Hippocampal formation (tissue), 2 donors: ENCODE measurements at places on chromosomes 16 and 17.

DNA sequence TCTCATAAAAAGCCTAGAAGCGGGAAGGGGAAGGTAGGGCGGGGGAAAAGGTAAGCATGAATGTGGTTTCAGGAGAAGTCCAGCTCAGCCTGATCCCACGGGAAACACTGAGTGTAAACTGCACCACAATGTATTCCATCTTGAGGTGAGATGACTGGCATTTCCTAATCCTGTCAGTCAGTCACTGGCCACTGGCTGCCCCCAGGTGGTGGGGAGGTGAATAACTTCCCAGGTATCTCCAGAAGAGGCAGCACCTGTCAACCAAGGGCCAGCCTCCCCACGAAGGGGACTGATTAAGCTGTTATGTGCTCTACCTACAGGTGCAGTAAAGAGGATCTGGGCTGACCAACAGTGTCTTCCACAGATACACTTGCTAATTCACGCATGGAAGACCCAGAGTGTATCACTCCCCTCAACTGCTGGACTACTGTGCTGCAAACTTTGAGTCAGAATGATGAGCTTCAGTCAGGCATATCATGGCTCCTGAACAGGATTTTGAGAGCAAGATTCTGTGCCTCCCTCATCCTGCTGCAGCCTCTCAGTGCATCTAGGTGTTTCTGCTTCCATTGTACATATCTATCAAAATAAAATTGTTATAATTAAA lies 108.5 kb upstream of the CCL2 start:
- DNase-seq = no peak

DNA sequence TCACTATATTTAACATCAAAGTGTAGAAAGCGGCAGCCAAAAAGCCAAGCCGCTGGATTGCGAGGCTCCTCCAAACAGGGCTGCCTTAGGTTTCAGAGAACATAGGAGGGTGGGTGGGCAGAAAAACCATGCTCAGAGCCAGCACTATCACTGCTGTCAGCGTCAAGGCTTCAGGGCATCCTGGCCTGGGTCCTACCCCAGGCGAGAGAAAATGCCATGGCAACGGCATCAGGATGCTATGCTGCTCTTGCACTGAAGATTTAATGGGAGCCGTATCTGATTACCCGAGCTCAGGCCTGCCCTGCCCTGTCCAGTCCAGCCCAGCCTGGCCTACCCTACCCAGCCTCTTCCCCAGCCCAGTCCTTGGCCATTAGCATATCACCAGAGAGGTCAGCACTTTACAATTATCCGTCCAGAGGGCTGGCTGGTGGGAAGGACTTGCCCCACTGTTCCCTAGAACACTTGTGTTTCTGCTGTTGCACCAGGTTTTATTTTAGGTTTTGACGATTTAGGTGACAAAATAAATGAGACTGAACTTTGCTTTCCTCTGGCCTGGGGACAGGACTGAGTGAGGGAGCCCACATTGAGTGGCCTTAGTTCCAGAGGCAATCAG lies 61.1 kb downstream of the TOM1L2 start:
- DNase-seq = peak; percentile 11

- no peak for DNase-seq
These were observed 457.4 kb downstream of the SLC39A11 start for GRCh38 chr17:72635034-72635635.

- DNase-seq = no peak
These were observed 29.7 kb downstream of the WNT3 start for GRCh38 chr17:46788796-46789195.

- DNase-seq = no peak
These were observed 243.9 kb downstream of the IRF8 start for GRCh38 chr16:86142801-86143236.

GRCh38 chr17:66200685-66201092 lies 8.8 kb upstream of the CEP112 start:
- DNase-seq = peak; percentile 12

- DNase-seq = peak; percentile 40
These were observed 801 bp downstream of the VPS35 start for GRCh38 chr16:46688101-46688653.

GRCh38 chr17:39147221-39148185 lies 3.9 kb downstream of the PLXDC1 start:
- no peak for DNase-seq

DNA sequence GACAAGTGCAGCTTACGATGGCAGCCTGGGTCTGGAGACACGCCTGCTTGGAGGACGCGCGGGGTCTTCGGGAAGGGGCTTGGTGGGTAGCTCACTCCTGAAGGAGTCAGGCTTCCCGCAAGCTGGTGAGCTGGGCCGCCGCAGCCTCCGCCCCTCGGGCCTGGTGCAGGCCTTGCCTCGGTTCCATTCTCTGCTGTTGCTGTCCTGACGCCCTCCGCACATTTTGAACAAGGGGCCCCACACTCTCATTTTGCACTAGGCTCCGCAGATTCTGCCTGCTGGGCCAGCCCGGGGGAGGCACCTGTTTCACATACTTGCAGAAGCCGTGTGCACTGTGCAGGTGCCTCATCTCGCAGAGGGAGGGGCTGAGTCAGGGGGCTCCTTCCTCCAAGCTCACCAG lies 31.9 kb upstream of the CBX4 start:
- no peak for DNase-seq

- no peak for DNase-seq
These were observed 181.3 kb downstream of the CBLN1 start for GRCh38 chr16:49100366-49100765.

DNA sequence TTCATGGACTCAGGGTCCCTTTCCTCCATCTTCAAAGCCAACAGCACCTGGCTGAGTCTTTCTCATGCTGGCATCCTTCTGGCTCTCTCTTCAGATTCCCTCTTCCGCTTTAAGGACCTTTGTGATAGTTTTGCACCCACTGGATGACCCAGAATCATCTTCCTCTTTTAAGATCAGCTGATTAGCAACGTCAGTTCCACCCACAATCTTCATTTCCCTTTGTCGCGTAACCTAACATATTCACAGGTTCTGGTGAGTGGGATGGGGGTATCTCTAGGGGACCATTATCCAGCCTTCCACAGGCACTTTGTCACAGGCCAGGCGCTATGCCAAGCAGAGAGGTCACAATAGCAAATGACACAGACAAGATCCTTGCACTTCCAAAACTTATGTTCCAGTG lies 593.8 kb downstream of the MAF start:
- no peak for DNase-seq

DNA sequence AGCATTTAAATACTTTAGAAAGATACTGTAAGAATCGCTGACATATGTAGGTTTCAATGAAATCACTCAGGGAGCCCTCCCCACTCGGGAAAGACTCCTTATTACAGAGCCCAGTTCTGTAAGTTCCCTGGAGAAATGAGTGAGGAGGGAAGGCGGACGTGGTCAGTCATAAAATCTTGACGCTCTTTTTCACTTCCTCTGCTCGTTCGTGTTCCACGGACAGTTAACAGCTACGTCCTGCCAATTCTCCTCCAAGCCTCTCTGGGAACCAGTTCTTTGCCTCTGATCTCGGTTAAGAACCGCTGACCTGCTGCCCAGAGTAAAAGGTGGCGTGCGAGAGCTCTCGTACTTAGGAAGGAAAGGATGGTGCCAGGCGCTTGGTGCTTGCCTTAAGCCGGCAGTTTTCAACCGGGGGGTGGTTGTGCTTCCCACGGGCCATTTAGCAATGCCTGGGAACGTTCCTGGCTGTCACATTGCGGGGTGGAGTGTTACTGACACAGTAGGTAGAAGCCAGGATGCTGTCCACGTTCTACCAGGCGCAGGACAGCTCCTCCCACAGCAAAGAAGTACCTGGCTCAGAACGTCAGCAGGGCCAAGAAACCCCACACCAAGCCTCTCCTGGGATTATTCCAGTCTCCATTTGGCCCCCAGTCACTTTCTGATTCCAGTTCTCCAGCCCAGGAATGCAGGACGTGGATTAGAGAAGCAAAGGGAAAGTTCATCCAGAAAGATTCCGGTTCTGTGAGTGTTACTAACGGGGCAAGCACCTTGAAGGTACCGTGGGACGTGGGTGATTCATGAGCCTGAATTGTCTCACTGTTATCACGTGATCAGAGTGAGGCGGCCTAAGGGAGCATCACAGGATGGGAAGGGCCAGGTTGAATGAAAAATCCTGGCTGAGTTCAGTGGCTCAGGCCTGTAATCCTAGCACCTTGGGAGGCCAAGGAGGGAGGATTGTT lies 87.7 kb downstream of the MRM3 start:
- DNase-seq = no peak

GRCh38 chr17:77441130-77441920 lies 300.6 kb downstream of the SEC14L1 start:
- no peak for DNase-seq

DNA sequence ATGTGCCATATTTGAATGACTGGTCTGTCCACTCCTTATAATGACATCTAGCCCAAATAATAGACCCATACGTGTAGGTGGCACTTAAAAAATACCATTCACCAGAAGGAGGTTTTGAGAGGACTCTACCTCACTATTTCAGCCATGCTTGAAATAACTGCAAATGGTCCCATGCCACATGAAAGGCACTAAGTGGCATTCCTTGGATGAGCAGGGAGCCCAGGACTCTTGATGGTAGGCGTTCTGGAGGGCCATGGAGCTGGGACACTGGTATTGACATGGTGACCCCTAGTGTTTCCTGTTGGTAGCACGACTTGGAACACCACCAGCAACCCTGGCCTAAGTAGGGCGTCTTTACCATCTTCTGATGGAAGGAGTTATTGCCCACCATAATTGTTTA lies 148.7 kb upstream of the ZFHX3 start:
- peak; percentile 16 for DNase-seq

DNA sequence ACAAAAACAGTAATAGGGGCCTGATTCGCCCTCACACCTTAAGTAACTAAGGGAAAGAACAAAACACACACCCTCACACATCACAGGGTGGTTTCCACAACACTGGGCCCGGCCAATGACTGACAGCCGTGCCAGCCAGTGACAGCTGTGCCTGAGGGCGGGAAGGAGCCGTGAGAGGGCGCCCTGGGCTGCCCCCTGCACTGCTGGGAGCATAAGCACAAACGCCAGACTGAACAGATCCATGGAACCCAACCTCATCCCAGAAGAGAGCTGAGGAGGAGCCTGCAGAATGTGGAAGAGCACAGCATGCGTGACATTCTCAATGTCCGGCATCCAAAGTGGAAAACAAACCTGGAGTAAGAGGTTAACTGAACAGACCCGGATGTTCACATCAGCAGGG lies 16.0 kb downstream of the CSNK1D start:
- DNase-seq = peak; percentile 62

- DNase-seq = no peak
These were observed 1.4 kb downstream of the MMD start for GRCh38 chr17:55420067-55420775.

DNA sequence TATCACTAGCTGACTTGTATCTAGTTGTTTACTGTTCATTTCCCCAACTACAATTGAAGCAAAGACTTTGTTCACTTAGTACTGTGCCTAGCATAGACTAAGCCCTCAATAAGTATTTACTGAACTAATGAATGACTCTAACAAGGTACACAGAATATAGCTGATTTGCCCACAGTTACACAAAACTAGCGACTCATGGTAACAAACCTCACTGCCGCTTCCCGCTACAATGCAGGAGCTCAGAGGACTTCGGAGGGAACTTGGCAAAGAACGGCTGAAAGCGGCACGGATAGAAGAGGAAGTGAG lies 524 bp downstream of the EFTUD2 start:
- no peak for DNase-seq

GRCh38 chr16:53498984-53499383 lies 4.0 kb downstream of the AKTIP start:
- no peak for DNase-seq

GRCh38 chr17:72270273-72270924 lies 149.6 kb downstream of the SOX9 start:
- no peak for DNase-seq

DNA sequence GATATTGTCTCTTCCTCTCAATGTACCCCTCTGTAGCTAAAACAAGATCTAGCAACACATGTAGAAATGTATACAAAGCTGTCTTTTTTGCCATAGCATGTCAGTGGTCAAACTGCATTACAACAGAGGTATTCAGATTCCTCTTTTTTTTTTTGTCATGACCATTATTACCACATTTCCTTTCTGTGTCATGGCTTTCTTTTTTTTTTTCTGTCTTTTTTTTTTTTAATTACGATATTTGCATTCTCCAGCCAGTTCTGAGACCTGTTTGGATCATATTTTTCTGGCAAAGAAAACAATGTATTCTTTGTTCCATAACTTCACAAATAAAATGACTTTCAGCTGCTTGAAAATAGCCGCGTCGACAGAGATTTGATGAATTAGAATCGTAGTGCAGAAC lies 27.4 kb upstream of the CAPNS2 start:
- DNase-seq = no peak

DNA sequence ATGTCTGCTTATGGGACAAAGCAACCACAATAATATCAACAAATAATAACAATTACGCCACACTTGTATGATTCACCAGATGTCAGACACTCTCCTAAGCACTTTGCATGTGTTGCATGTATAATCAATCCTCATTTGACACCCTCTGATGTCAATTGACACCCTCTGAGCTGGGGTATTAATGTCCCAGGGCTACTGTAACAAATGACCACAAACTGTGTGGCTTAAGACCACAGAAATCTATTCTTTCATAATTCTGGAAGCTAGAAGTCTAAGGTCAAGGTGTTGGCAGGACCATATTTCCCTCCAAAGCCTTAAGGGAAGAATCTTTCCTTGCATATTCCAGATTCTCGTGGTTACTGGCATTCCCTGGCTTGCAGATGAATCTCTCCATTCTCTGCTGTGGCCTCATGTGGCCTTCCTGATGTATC lies 112.7 kb downstream of the NPIPB5 start:
- DNase-seq = no peak

- no peak for DNase-seq
These were observed 159.5 kb upstream of the CACNG5 start for GRCh38 chr17:66675273-66675990.

GRCh38 chr17:8741771-8742170 lies 2.9 kb downstream of the CCDC42 start:
- no peak for DNase-seq

- peak; percentile 33 for DNase-seq
These were observed 1.7 kb upstream of the DBNDD1 start for GRCh38 chr16:90020838-90021382.

- DNase-seq = no peak
These were observed 6.2 kb downstream of the CYBC1 start for GRCh38 chr17:82444284-82444893.

- DNase-seq = no peak
These were observed 127.9 kb upstream of the CPHXL start for GRCh38 chr16:75854152-75854551.

- DNase-seq = no peak
These were observed 38.8 kb downstream of the ERN1 start for GRCh38 chr17:64091116-64091515.

DNA sequence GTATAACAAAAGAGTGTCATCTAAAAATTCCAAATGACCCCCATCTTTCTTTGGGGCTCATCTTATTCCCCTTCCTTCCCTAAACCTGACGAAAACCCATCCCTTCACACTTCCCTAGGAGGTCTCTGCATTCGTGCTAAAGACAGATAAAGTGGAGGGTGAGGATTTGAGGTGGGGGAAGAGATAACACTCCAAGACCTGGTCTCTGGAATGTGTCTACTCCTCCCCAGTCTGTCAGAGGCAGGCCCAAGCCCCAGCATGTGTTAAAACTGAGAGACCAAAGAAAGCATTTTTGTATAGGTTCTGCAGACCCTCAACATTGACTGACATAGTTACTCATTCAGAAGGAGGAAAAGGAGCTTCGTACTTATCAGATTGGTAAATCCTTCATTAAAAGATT lies 11.0 kb upstream of the LHX1 start:
- no peak for DNase-seq
